ENCODE measurements at places on chromosomes 7 and 10.

DNA sequence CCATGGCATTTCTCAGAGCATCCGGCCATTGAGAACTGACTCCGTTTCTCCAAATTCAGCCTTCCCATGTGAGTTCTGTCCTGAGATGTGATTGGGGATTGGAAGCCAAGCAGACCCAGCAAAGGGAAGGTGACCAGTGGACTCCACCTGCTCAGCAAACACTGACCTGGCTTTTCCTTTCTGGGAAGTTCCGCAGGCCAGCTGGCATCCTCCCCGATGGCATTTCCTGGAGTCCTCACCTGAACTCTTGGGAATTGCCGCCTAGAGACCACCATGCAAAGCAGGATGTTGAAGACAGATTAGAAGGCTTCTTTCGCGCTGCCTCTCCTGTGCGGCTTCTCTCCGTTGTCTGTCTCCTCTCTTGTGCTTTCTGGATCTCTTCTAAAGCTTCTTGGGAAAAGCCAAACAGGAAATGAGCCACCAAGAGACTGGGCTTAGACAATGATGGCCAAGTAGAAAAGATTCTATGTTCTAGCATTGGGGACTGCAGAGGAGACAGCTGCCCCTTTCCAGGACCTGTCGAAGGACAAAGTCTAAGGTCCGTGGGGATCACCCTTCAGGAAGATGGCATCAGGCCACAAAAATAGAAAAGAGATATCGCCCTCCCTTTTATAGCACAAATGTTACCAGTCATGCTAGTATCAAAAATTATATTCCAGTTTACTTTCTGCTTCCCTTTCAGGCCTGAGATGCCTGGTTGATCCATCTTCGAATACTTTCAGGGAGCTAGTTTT lies 103.7 kb upstream of the INSYN2A start:
- DNase-seq: peak; percentile 20

DNA sequence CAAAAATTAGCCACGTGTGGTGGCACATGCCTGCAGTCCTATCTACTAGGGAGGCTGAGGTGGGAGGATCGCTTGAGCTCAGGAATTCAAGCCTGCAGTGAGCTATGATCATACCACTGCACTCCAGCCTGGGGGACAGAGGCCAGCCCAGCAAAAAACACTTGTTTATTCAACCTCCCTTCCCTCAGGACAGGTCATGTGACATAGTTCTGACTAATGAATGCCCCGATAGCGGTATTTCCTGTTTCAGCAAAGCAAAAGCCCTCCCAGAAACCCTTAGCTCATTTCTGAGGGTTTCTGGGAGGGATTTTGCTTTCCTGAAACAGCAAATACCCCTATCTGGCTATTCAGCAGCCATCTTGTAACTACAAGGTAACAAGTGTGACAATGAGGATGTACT lies 157.1 kb downstream of the GATA3 start:
- DNase-seq: no peak

- DNase-seq: no peak
These were observed 32.8 kb downstream of the PTEN start for GRCh38 chr10:87896216-87896615.

GRCh38 chr7:150450491-150451001 lies at the start of gene GIMAP8:
Gene GIMAP8, plus strand, starts transcription at chr7:150450630. Its CDS starts 16,069 bp downstream, at chr7:150466699.
- DNase-seq: peak; percentile 30

DNA sequence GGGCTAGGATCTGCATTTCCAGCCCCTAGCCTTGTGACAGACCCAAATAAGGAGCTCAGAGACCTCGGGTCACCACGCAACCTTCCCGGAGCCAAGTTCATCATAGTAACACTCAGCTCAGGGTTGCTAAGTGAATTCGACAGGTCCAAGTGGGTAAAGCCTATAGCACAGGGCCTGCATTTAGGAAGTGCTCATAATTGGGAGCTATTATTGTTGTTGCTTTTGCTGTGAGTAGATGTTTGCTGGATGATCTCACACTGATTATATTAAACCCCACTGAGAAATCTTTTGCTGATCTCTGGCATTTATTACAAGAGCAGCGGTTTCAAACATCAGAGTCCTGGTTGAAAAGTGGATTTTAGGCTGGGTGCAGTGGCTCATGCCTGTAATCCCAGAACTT lies 20.3 kb upstream of the SAR1A start:
- DNase-seq: no peak
